ENCODE measurements at places on chromosomes 1 and 21.

DNA sequence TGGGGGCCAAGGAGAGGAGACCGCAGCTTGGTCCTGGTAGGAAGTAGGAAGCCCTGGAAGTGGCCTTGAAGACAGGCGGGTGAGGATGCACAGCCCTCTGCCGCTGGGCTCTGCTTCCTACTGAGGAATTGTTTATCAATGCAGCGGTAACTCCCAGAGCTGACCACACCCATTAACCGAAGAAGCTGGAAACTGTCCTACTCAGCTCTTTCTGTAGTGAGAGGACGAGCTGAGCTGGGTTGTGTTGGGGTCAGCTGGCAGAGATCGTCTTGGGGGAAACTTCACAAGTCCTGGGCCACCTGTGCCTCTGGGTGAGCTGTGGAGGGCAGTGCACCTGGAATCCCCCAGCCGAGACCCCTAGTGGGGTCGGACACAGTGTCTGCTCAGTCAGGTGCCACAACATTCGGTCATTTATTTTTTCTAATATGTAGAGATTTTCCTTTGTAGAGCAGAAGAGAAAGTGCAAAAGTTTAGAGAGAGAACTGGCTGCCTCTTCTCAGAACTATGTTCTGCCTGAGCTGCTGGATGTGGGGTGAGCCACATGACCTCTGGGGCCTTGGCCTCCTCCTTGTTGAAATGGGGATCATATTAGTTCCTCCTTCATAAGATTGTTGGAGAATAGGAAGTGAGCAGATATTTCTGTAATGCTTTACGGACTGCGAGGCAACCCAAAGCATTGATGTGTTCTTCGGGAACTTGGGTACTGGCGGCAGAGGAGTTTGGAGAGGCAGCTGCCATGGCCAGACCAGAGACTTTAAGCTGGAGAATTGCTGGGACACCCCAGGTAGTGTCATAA, 3.6 kb downstream of the NECAP2 start:
- DNase-seq: no peak

- DNase-seq: no peak
Measured at GRCh38 chr1:7893529-7894180, 40.8 kb upstream of the UTS2 start.

DNA sequence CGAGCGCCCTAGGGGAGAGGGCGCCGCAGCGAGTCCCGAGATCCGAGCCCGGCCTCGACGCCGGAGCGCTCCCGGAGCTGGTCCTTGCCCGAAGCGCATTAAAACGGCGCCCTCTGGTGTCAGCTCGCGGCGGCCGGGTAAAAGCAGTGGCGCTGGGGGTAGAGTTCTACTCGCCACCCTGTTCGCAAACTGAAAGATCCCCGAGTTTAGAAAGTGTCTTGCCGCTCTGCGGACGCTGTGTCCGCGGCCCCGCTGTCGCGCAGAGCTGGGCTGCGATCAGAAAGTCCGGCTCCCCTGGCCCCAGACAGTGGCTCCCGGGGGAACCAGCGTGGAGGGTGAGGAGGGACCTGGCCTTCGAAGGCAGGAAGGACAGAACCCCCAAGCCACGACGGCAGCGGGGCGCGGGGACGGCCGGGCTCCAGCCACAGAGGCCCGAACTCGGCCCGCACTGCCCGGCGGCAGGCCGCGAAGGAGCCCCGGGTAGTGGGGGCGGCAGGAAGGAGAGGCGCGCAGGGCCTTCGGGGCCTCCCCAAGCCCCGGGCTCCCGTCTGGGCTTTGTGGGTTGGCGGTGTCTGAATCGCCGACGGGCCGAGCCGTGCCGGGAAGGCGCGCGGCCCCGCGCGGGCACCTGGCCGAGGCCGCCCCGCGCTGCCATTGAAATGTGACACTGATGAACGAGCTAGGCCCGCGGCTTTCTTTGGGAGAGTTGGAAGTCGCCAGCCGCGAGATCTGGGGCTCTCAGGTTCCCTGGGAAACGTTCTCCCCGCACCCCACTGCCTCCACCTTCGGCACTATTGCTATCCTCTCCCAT, 39.1 kb upstream of the NFIA start:
- peak; percentile 79 for DNase-seq

GRCh38 chr1:26529655-26530409, at the start of gene RPS6KA1:
TSS of gene RPS6KA1 (plus strand) at chr1:26529761. CDS start at chr1:26529921, 160 bp downstream.
- peak; percentile 50 for DNase-seq

GRCh38 chr1:13627127-13627526, 43.5 kb downstream of the PDPN start:
- no peak for DNase-seq

GRCh38 chr1:4219826-4220225, 319.8 kb upstream of the C1orf174 start:
- DNase-seq: no peak

- no peak for DNase-seq
Measured at GRCh38 chr1:208251911-208252835, 8.0 kb upstream of the PLXNA2 start.
